Tibial nerve (tissue), 4 donors: ENCODE measurements at places on chromosomes 7 and 10. TPM values are rescaled to one million over a fixed set of nuclear protein-coding genes. Genes with fewer than 3 reads are reported as not detected.

DNA sequence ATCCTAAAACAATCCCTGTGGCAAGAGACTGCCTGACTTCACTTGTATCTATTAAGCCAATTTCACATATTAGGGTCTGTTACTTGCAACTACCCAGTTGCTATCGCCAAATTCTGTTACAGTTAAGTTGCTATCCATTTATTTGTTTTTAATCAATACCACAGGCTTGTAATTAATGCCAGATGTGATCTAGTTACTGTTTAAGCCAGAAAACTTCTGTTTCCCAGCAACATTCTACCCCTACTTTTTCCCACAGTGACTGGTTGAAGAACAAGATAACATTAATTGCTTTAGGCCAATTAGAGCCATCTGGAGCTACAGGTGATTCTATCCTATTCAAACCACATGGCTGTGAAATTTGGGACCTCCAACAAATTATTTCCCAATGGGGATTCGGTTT, 131.3 kb downstream of the ALOX5 start:
- no peak overlapping the region for H3K27ac ChIP-seq
- no peaks in the 10 kb centered on the region for H3K27me3 ChIP-seq
- H3K4me3 ChIP-seq: no peak overlapping the region
- H3K36me3 ChIP-seq: no peaks in the 10 kb centered on the region
- DNase-seq: no peak

OR6V1 gene
- not detected for total RNA-seq

DNA sequence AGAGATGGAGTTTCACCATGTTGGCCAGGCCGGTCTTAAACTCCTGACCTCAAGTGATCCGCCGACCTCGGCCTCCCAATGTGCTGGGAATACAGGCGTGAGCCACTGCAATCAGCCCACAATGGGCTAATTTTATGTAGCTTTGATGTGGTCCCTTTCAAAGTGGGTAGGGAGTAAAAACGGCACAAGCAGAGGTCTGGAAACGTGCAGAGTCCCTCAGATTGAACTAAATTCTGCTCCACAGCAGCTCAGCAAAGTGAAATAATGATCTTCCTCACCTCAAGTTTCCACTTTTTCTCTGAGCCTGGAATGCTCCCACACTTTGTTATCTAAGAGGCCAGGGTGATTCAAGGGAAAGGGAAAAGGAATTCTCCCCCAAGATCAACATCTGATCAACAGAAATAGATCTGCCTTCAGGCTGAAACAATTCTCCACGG, 6.1 kb downstream of the CCDC3 start:
- no peak for DNase-seq
- peak overlapping the region; percentile 62 for H3K27ac ChIP-seq
- H3K4me1 ChIP-seq: peaks cover 32% of the 10 kb centered on the region
- no peaks in the 10 kb centered on the region for H3K27me3 ChIP-seq

BCCIP gene
- total RNA-seq: 22.0 TPM

TMEM196 gene
- not detected for total RNA-seq

GRCh38 chr10:132984801-132985545, 42.6 kb upstream of the CFAP46 start:
- no peak for DNase-seq
- H3K36me3 ChIP-seq: no peaks in the 10 kb centered on the region
- H3K4me1 ChIP-seq: no peaks in the 10 kb centered on the region
- H3K27me3 ChIP-seq: peaks cover 12% of the 10 kb centered on the region

- no peak overlapping the region for H3K4me3 ChIP-seq
- no peak overlapping the region for H3K27ac ChIP-seq
- no peaks in the 10 kb centered on the region for H3K27me3 ChIP-seq
- H3K36me3 ChIP-seq: no peaks in the 10 kb centered on the region
Measured at GRCh38 chr10:118800920-118801319, 46.1 kb upstream of the CACUL1 start.

- no peak for DNase-seq
- no peak overlapping the region for H3K27ac ChIP-seq
- peaks cover 77% of the 10 kb centered on the region for H3K36me3 ChIP-seq
- no peaks in the 10 kb centered on the region for H3K4me1 ChIP-seq
- H3K4me3 ChIP-seq: no peak overlapping the region
- no peaks in the 10 kb centered on the region for H3K27me3 ChIP-seq
Measured at GRCh38 chr10:101956117-101956516, 99.9 kb downstream of the ARMH3 start.

GRCh38 chr10:13018171-13018570, 16.7 kb upstream of the CCDC3 start:
- no peak overlapping the region for H3K4me3 ChIP-seq
- H3K27ac ChIP-seq: no peak overlapping the region
- no peaks in the 10 kb centered on the region for H3K27me3 ChIP-seq
- no peaks in the 10 kb centered on the region for H3K36me3 ChIP-seq
- DNase-seq: no peak

DNA sequence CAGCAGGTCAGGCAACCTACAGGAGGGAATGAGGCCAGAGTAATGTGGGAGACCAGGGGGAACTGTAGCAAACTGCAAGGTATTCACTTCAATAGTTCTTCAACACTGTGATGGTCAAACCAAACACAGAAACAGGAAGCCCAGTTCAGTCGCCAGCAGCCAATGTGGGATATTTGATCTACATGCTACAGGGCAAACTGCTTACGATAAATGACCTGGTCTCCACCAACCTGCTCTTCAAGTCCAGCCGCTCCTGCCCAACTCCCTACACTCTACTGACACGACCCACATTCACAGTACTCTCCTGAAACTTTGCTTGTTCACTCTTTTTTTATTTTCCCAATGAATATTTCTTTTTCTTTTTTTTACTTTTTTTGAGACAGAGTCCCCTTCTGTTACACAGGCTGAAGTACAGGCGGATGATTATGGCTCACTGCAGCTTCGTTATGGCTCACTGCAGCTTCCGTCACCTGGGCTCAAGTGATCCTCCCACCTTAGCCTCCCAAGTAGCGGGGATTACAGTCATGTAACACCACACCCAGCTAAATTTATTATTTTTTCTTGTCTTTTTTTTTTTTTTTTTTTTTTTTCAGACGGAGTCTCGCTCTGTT, 42.1 kb downstream of the MDH2 start:
- H3K27ac ChIP-seq: no peak overlapping the region
- DNase-seq: no peak
- no peaks in the 10 kb centered on the region for H3K4me1 ChIP-seq
- no peak overlapping the region for H3K4me3 ChIP-seq
- no peaks in the 10 kb centered on the region for H3K27me3 ChIP-seq

LRRC17 gene
- 2.6 TPM for total RNA-seq

- no peaks in the 10 kb centered on the region for H3K27me3 ChIP-seq
- no peaks in the 10 kb centered on the region for H3K4me1 ChIP-seq
- H3K27ac ChIP-seq: no peak overlapping the region
- no peak overlapping the region for H3K4me3 ChIP-seq
- DNase-seq: no peak
Measured at GRCh38 chr7:43076189-43076605, 36.2 kb upstream of the HECW1 start.

UBN2 gene
- total RNA-seq: 16.7 TPM

DNA sequence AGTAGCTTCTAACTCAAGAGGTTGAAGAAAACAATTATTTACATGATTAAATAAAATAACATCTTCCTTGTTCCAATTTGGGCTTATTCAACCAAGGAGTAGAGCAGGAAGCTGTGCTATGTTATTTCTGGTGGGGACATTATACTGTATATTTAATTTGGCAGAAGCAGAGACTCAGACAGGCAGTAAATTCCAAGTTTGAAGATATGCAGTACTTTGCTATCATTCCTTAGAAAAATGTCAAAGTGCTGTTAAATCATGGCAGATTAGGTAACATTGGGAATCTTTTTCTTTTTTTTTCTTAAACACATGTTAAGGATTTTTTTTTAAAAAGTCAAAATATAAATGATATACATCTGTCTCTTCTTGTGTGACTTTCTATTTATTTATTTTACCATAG, 190.1 kb downstream of the SUGCT start:
- H3K36me3 ChIP-seq: no peaks in the 10 kb centered on the region
- H3K4me1 ChIP-seq: no peaks in the 10 kb centered on the region
- H3K27me3 ChIP-seq: no peaks in the 10 kb centered on the region
- no peak overlapping the region for H3K27ac ChIP-seq

- DNase-seq: peak; percentile 36
- H3K4me3 ChIP-seq: no peak overlapping the region
Measured at GRCh38 chr10:80416479-80417098, 8.2 kb downstream of the PRXL2A start.

AS3MT gene
- total RNA-seq: 2.6 TPM

GRCh38 chr7:88758381-88759229, 895 bp upstream of the ZNF804B start:
- DNase-seq: no peak
- H3K27me3 ChIP-seq: peaks cover 38% of the 10 kb centered on the region
- H3K27ac ChIP-seq: no peak overlapping the region
- peak overlapping the region; percentile 33 for H3K4me3 ChIP-seq

DNA sequence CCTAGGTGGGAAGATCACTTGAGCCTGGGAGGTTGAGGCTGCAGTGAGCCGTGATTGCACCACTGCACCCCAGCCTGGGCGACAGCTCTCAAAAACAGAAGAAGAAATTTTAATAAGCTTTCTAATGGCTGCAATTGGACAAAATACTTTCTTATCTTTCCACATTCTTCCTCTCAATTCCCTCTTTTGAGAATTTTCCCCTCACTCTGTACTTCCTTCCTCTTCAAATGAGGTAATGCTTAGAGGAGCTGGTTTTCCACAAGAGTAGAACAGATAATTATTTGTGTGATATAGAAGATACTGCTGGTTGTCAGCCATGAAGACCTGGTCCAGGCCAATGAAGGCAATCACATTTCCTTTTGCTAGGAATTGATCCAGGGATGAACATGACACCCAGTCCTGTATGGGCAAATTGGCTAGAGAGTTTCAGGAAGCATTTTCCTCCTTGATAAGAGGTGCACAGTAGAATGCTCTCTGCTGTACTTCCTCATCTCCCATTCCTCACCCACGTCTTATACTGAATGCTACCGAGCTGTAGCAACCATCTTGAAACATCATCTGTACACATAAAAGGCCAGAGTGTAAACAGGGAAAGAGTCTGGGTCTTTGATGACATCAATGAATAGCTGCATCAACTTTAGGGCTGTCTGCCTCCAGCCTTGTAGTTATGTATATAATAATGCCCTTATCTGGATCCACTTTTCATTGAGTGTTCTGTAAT, 103.9 kb downstream of the CDK6 start:
- H3K36me3 ChIP-seq: no peaks in the 10 kb centered on the region
- no peak overlapping the region for H3K27ac ChIP-seq
- no peak for DNase-seq
- H3K4me3 ChIP-seq: no peak overlapping the region
- H3K4me1 ChIP-seq: no peaks in the 10 kb centered on the region

- H3K36me3 ChIP-seq: no peaks in the 10 kb centered on the region
- no peak for DNase-seq
- H3K27me3 ChIP-seq: no peaks in the 10 kb centered on the region
Measured at GRCh38 chr7:51369746-51370145, 53.1 kb upstream of the COBL start.

- DNase-seq: no peak
- no peak overlapping the region for H3K27ac ChIP-seq
- no peak overlapping the region for H3K4me3 ChIP-seq
- peaks cover 3% of the 10 kb centered on the region for H3K4me1 ChIP-seq
- H3K36me3 ChIP-seq: peaks cover 33% of the 10 kb centered on the region
Measured at GRCh38 chr7:129665013-129665401, 53.5 kb downstream of the NRF1 start.

TUBB8 gene
- total RNA-seq: not detected

DNA sequence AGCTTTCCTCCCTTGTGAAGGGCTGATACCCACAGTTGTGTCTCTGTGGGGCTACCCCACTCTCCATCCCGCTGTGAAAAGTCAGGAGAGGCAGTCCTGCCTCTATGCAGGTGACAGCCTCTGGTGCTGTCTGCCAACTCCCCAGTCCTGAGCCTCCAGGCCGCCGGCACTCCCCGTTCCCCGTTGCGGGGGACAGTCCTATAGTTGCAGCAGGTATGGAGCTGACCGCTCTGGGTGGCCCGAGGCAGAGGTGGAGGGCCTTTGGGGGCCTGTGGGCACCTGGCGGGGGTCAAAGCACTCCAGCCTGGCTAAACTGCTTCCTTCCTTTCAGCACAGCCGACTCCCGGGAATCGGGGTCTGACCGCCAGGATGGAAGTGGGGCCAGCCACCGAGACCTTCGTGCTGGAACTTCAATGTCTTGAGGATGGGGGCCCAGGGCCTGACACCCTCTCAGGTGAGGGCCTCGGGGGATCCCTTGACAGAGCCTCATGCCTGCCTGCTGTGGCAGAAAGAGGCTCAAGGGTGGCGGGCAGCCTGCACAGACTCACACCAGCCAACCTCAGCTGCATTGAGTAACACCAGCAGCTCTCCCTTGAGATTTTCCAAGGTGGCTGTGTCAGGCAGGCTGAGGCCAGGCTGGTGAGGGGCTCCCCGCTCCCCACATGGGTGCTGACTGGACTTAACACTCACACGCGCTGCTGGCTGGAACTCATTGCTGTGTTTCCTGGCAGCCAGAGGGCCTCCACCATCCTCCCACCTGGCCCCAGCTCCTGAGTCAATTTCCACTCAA, 1.6 kb downstream of the ZNF853 start:
- no peak overlapping the region for H3K4me3 ChIP-seq
- peaks cover 21% of the 10 kb centered on the region for H3K4me1 ChIP-seq
- peaks cover 37% of the 10 kb centered on the region for H3K36me3 ChIP-seq

SLC39A12 gene
- total RNA-seq: not detected

DNA sequence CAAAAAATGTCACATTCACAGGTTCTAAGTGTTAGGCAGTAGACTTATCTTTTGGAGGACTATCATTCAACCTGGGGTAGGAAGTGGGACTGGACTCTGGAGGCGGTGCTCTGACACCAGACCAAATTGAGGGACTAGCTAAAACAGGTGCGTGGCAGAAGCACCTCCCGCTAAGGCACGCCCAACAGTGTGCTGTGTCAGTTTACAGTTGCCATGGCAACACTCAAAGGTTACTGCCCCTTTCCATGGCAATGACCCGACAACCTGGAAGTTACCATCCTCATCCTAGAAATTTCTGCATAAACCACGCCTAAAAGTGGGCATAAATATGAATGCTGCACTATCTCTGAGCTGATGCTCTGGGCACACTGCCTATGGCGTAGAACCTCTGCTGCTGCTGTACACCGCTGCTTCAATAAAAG, 14.0 kb upstream of the BLNK start:
- no peaks in the 10 kb centered on the region for H3K36me3 ChIP-seq
- no peak overlapping the region for H3K27ac ChIP-seq
- no peak for DNase-seq
- H3K27me3 ChIP-seq: no peaks in the 10 kb centered on the region
- no peaks in the 10 kb centered on the region for H3K4me1 ChIP-seq

TRIL gene
- total RNA-seq: 2.5 TPM

GRCh38 chr7:27617651-27618381, 44.9 kb downstream of the HIBADH start:
- no peak overlapping the region for H3K27ac ChIP-seq
- no peaks in the 10 kb centered on the region for H3K27me3 ChIP-seq
- no peaks in the 10 kb centered on the region for H3K4me1 ChIP-seq
- no peak for DNase-seq
- H3K4me3 ChIP-seq: no peak overlapping the region

ZNF212 gene
- 12.6 TPM for total RNA-seq
